ENCODE measurements at places on chromosomes 6 and 20.

DNA sequence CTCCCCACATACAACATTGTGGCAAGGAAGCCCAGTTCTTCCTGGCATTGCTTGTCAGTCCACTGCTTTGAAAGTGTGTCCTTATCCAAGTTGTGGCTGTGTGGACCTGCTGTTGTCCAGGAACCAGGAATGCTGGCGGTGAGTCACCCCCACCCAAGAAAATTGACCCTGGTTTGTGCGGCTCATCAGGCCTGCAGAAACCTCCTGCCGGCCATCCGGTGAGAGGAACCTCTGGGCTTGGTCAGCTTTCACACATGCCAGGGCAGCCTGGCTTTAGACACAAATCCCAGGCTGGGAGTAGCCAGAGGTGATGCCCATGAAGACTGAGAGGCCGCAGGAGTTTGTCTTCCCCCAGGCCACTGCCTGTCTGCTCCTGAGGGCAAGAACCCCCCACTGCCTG lies 223.6 kb downstream of the TTLL2 start:
- DNase-seq, result no peak

DNA sequence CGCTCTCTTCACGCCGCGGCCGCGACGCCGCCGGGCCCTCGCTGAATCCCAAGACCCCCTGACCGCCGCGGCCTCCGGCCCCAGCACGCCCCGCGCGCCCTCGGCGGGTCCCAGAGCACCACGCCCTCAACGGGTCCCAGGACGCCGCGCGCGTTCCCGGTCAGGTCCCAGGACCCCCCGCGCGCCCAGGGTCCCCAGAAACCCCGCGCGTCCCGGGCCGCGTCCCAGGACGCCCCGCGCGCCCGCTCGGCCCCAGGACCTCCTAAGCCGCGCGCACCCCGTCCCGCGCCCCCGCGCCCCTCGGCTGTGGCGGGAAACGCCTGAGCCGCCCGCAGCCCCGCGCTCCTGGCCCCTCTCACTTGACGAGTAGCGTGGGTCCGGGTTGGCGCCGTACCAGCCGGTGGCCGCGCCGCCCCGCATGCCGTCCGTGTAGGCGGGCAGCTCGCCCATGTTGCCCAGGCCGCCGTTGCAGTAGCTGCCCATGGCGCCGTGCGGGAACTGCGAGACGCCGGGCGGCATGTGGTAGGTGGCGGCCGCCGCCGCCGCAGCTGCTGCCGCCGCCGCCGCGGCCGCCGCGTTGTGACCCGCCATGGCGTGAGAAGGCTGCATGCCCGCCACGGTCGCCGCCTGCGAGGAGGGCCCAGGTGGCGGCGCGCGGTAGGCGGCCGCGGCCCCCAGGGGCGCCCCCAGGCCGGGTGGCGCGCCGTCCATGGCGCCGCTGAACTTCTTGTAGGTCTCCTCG lies 556 bp downstream of the NKX2-4 start:
- no peak for DNase-seq

- no peak for DNase-seq
These were observed 39.3 kb downstream of the DTNBP1 start for GRCh38 chr6:15623276-15624116.

DNA sequence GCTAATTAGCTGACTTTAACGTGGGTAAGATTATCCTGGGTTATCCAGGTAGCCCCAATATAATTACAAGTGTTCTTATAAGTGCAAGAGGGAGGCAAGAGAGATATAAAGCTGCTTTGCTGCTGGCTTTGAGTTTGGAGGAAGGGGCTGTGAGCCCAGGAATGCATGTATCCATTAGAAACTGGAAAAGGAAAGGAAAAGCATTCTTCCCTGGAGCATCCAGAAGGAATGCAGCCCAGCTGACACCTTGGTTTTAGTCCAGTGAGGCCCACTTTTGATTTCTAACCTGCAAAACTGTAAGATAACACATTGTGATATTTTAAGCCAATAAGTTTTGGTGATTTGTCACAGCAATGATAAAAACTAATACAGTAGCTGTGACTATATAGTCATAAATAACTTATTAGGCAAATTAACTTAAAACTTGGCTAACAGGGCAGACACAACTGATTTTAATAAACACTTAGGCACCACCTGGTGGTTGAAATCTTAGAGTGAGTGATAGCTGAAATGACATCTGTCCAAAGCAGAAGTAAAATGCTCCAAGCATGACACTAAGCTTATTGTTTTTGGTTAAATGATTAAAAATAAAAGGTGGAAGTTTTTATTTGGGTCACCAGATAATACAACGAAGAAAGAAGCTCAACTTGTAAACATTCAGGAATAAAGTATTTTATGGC lies 35.6 kb downstream of the ADGRF4 start:
- no peak for DNase-seq

- no peak for DNase-seq
These were observed 30.1 kb downstream of the PCMT1 start for GRCh38 chr6:149779644-149779963.

GRCh38 chr6:134346932-134347545 lies 29.1 kb upstream of the SGK1 start:
- no peak for DNase-seq

Measured in stimulated activated CD4-positive, alpha-beta T cell treated with anti-CD3 and anti-CD28 coated beads, Interleukin-12 subunit alpha, Interleukin-12 subunit beta, amount 100 ng/mL, for 24 hours (primary cell).